ENCODE measurements at places on chromosomes 3 and 15. TPM values are rescaled to one million over a fixed set of nuclear protein-coding genes. Genes with fewer than 3 reads are reported as not detected.
A peak's percentile ranks its signal among the peaks of the same experiment; 100 is the strongest.

The NR1I2 gene
- polyA plus RNA-seq, result 0.43 TPM

The TMED3 gene
- 28.4 TPM for polyA plus RNA-seq

The PATL2 gene
- polyA plus RNA-seq, result 1.9 TPM

The NR2E3 gene
- polyA plus RNA-seq, result 9.0 TPM

DNA sequence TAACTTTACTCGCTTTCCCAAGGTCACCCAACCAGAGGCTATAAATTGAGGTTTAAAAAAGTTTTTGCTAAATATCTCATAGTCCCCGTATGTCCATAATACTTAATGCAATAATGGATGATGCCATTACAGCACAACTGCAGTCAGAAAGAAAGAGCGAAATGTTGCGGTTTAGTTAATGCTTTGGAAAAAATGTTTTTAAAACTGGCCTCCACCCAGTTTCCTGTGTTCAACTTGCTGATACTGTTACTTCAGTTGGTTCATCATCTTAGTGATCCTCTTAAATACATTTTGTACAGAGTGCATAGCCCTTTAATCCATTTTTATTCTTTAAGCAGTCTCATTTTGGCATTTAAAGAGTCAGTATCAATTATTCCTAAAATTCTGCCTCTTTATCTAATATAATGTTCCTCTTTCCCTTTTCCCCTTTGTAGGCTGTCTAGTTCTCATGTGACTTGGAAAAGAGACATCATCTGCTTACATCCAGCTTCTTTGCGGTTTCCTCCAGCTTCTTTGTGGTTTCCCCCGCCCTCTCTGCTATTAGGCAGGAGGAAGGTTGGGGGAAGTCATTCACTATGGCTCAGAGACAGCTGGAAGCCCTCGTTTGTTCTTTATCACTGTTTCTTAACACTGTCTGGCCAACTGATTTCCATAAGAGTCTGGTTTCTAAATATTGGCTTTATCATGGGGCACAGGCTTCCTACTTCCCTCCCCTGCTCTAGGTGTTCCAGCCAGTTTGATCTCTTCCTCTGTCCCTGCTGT, 154.3 kb downstream of the GOLIM4 start:
- peak; percentile 47 for DNase-seq

- no peak for DNase-seq
These were observed 697 bp upstream of the TRIM69 start for GRCh38 chr15:44735482-44736180.

DNA sequence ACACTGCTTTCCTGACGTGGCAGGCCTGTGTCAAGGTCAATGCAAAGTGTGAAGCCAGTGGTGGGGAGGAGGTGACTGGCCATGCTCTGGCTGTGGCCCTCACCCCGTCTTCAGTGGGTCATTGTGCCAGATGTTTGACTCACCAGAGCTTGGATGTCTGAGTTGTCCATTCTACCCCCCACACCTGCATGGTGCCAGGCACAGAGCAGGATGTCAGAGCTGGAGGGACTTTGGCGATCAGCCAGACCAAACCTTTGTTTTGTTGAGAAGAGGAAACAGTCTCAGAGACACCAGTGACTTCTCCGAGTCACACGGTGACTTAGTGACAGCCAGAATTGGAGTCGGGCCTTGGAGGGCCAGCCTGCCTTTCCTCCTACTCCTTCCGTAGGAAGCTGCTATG, 49.5 kb downstream of the SMAD6 start:
- no peak for DNase-seq

- DNase-seq, result no peak
These were observed 38.3 kb downstream of the WHAMM start for GRCh38 chr15:82847703-82848102.

- DNase-seq, result no peak
These were observed 38.8 kb downstream of the IL16 start for GRCh38 chr15:81235276-81236123.

GRCh38 chr3:58998476-58999117, 51.2 kb downstream of the CFAP20DC start:
- no peak for DNase-seq

Measured in hindlimb muscle (tissue), 1 donor.